ENCODE measurements at places on chromosomes 16 and 17.

DNA sequence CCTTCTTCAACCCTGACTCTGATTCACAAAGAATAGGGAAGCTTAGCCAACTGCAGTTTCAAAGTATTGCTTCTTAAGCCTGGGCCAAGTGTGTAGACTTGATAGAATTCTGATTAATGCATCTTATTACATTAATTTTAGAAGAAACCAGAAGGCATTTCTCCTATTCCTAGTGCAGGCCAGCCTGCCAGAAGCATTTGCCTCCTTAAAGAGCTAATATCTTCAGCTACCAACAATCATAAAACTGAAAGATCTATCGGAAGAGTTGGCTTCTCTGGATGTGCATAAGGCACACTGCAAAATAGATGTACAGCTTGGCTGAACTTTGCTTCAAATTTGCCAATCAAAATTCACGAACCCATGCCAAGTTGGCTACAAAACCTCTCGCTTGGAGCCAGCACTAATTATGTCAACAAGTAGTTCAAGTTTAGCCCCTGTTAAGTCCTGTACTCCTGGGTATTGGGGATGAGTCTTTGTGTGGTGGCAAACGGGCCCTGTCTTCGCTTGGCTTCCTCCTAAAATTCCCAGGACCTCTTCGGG is 717.8 kb downstream of the WWOX start:
- no peak for DNase-seq

- DNase-seq: no peak
Measured at GRCh38 chr17:75073618-75074047, 14.1 kb upstream of the SLC16A5 start.

- DNase-seq: no peak
Measured at GRCh38 chr17:78828470-78829185, 12.0 kb downstream of the USP36 start.

- DNase-seq: no peak
Measured at GRCh38 chr17:21094298-21094704, 32.5 kb upstream of the DHRS7B start.

- DNase-seq: no peak
Measured at GRCh38 chr17:81438688-81439087, 43.4 kb downstream of the BAHCC1 start.

DNA sequence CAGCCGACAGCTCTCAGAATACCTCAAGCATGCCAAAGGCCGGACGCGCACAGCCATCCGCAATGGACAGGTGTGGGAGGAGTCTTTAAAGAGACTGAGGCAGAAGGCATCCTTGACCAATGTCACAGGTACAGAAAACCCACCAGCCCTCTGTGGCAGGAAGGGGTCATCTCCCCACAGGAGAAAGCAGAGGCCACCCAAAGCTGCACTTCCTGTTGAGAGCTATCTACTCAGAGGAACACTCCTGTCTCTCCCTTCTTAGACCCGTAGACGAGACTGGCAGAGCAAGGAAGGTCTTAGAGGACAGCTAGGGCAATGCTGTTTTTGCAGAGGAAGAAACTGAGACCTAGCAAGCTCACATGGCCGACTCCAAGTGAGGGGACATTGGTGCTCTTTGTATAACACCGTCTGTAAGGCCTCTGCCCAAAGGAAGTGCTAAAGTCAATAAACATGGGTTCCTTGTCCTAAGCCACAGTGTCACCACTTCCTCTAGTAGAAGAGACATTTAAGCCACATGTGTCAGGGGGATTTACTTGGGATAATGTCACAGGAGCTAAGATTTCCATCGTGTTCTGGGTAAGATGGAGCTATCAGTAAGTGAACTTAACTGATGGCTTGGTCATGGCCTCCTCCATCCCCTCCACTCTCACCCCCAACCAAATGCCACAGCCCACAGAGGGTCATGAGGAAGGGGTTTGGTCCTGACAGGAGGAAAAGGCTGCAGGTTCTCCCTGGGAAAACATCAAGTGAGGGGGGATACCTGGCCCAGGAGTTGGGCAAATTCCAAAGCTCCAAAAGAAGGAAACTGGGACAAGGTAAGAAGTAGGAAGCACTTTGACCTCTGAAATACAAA is 9.4 kb downstream of the LPO start:
- DNase-seq: no peak

DNA sequence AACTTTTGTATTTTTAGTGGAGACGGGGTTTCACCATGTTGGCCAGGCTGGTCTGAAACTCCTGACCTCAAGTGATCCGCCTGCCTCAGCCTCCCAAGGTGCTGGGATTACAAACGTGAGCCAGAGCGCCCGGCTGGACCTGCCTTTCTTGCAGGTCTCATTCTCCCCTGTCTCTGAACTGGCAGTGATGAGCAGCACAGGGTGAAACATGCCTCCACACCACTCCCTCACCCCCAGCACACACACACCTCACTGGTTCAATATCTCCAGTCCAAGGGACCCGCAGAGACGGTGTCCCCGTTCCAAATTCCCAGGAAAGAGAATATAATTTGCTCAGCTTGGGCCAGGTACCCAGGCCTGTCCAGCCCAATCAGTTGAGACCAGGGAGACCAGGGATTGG is 23.3 kb downstream of the SLC5A11 start:
- no peak for DNase-seq

DNA sequence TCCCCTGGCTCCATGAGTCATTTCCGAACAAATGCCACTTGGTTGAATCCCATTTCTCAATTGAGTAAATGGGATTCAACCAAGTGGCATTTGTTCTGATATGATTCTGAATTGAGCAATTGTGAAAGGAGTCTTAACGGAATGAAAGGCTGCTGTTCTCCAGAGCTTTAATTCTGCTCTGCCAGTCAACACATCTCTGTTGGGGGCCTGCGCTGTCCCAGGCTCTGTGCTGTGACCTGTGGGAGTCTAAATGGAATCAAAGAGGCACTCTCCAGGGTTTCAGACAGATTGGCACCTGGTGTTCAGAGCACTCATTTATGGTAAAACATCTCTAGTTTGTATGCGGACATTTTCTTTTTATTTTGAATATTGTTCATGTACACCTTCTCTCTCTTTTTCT is 126.2 kb downstream of the WSCD1 start:
- DNase-seq: no peak

- no peak for DNase-seq
Measured at GRCh38 chr16:11901091-11901490, 14.7 kb downstream of the GSPT1 start.

DNA sequence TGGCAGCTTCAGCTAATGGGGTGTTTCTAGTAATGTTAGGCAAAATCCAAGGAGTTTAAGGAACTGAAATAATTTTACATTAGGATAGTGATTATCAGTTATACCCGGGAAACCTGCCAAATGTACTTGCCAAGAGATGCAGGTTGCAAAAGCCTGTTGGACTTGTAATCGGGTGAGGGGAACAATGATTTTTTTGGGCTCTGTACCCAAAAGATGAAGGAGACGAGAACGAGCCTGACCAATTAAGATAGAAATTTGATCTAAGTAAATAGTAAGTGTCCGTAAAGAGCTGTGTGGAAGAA is 56.3 kb upstream of the ARL4D start:
- no peak for DNase-seq

GRCh38 chr16:31513126-31513525 is 4.9 kb upstream of the RUSF1 start:
- DNase-seq: no peak

DNA sequence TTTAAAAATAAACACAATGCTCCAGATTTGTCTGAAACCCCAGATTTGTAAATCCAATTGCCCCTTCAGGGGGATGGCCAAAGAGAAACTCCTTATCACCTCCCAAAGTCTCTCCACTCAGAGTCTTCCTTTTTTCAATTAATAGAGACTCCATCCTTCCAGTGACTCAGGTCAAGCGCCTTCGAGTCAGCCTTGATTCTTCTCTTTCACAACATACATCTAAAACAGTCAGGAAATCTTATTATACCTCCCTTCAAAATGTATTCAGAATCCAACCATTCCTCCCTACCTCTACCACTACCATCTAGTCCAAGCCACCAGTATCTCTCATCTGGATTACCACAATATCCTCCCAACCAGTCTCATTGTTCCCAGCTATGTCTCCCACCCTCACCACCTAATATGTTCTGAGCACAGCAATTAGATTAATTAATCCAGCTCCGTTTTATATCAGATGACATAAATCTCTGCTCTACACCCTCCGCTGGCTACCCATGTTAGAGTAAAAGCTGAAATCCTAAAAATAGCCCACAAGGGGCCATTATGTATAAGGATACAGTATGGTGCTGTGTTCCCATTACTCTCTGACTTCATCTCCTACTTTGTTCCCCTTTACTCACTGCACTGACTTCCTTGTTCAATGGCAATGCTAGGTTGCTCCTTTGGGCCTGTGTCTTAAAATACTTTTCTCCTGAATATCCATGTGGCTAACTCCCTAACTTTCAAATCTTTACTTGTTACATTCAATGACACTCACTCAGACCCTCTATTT is 11.8 kb downstream of the SIAH1 start:
- DNase-seq: no peak

DNA sequence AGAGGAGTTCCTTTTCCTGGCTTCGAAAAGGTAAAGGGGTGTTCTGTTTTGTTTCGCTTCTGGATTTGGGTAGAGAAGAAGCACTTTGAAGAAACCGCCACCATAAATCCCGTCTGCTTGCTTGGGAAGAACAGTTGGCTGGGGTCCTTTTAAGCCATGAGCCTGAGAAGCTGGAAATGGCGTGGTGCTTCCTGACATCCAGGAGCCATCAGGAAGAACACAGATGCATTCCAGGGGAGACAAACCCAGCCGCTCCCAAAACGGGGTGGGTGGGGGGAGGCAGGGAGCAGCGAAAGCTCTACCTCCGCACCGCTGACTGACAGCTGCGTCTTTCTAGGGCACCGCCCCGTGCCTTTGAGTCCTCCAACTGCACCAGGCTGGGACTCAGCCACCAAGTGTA is 91.6 kb downstream of the ZDHHC7 start:
- no peak for DNase-seq

- DNase-seq: no peak
Measured at GRCh38 chr17:77948690-77949114, 9.8 kb upstream of the TNRC6C start.

DNA sequence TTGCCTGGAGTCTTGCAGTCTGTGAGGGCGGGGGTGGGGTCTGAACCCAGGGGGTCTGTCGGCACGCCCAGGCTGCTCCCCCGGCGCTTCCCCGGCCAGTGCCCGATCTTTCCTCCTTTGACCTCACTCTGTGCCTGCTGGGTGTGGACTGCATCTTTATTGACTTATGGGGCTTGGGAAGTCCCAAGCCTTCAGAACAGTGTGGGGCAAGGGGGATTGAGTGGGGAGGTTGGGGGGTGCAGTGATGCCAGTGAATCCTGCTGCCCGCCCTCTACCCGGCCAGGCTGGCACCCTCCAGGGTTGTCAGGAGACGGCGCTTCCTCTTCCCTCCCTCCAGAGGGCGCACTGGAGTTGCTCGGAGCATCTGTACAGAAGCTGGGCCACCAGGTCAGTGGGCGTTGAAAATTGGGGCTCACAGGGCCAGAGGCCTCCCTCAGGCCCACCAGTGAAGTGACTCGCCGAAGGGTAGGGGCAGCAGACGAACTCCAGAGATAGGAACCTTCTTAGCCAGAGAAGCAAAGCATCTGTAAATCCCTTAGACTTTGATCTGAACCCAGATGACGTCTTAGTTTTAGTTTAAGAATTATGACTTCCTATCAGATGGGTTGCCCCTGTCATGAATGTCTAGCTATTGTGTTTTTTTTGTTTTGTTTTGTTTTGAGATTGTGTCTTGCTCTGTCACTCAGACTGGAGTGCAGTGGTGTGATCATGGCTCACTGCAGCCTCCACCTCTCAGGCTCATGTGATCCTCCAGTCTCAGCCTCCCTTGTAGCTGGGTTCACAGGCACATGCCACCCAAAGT is 184.8 kb upstream of the CIBAR2 start:
- no peak for DNase-seq

DNA sequence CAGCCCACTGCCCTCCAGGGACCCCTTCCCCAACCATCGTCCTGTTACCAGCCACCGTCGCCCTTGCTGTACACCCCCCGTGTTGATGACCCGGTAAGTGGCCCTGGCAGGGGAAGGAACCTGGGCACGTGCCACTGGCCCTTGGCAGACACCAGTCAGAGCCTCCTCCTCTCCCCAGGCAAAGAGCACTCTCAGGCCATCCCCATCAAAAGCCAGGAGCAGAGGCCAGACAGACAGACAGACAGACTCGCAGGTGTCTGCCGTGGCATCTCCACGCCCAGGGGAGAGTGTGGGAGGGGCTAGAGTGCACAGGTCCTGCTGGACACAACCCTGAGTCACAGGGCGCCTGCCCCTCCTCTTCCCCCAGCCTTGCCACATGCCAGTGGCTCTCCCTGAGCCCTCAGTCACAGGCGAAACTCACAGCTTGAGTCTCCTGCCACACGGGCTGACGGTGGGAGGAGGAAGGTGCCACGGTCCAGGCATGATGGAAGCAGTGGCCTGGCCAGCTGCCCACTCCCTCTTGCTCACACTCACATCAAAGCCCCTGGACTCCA is 7.8 kb downstream of the CLCN7 start:
- no peak for DNase-seq

GRCh38 chr16:73142053-73142854 is 94.3 kb upstream of the ZFHX3 start:
- no peak for DNase-seq

DNA sequence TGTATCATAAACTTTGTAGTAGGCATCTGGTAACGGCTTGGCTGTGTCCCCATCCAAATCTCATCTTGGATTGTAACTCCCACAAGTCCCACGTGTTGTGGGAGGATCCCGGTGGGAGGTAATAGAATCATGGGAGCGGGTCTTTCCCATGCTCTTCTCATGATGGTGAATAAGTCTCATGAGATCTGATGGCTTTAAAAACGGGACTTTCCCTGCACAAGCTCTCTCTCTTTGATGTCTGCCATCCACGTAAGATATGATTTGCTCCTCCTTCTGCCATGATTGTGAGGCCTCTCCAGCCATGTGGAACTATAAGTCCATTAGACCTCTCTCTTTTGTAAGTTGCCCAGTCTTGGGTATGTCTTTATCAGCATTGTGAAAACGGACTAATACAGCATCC is 248.7 kb downstream of the SNX29 start:
- DNase-seq: no peak

DNA sequence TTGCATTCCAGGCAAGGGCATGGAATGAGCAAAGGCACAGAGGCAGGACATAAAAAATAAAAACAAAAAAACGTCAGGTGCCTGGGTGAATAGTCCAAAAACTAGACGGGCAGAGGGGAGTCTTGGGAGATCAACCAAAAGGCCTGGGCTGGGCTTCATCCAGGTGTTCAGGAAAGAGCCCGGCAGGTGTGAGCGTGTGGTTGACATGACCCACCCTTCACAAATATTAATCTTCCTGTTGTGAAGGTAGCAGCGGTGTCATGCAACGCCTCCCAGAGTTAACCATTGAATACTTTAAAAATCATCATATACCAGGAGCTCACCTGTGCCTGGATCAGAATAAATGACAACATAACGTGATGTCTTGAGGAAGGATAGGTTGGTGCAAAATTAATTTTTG is 90.6 kb downstream of the USP22 start:
- DNase-seq: no peak

GRCh38 chr17:58351831-58352595 is at the start of gene SUPT4H1:
TSS of gene SUPT4H1 (minus strand) at chr17:58352201. CDS start at chr17:58352135, 66 bp downstream.
- DNase-seq: peak; percentile 96
